Stimulated activated CD4-positive, alpha-beta T cell treated with anti-CD3 and anti-CD28 coated beads, Interleukin-4, amount 100 ng/mL, for 48 hours (primary cell): ENCODE measurements at places on chromosomes 4 and X.

GRCh38 chr4:77178560-77178959 is 21.6 kb downstream of the CCNG2 start:
- no peak for DNase-seq

- DNase-seq: no peak
Observed at GRCh38 chr4:110953191-110953590, 330.3 kb upstream of the PITX2 start.

- no peak for DNase-seq
Observed at GRCh38 chr4:123836851-123837595, 440.4 kb downstream of the SPRY1 start.

DNA sequence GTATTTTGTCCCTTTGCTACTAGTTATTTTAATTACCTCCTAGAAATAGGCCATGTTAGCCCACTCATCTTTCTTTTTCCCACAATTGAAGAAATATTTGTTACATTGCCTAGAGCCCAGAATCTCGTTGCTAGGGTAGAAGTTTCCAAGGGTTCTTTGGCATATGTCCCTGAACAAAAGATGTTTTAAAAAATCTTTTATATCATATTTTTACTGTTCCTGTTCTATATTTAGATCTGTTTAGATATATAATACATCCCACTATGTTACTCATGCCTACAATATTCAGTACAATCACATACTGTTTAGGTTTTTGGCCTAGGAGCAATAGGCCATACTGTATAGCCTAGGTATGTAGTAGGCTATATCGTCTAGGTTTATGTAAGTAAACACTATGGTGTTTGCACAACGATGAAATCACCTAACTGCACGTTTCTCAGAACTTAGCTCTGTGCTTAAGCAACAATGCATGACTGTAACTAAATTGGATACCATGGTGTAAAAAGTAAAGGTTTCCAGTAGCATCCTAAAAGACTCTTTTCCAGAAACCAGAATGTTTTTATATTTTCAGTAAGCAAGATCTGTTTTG is 236.0 kb upstream of the SLIT2 start:
- no peak for DNase-seq

DNA sequence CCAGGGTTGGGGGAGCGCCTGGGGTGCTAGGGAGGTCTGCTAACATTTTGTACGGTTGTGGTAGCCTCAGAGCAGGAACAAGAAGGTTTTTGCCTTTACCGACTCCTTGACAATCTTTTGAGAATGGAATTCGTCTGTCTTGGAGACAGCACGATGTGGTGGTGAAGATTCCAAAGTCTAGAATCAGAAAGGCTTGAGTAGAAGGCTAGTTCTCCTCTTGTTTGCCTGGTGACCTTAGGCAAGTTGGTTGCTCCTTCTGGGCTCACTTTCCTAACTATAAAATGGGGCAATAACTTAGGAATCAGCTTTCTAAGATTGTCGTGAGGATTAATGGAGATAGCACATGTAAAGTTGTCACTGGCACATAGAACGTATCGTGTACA is 741 bp downstream of the FAM47E start:
- DNase-seq: no peak

DNA sequence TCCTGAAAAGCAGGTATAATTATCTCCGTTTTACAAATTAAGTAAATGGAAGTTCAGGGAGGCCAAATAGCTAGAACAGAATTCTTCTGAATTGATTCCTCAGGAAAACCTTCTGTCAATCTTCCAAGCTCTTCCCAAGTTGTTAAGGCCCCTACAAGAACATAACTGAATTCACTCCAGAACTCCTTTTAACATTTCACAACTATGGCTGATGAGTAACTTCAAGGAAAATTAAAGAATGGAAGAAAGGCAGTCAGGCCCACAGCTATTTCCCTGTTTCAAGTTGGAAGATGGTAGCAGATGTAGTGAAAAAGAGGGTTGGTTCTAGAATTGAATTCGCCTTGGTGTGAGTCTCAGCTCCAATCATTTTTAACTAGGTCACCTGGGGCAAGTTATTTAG is 15.9 kb downstream of the SETD7 start:
- no peak for DNase-seq

DNA sequence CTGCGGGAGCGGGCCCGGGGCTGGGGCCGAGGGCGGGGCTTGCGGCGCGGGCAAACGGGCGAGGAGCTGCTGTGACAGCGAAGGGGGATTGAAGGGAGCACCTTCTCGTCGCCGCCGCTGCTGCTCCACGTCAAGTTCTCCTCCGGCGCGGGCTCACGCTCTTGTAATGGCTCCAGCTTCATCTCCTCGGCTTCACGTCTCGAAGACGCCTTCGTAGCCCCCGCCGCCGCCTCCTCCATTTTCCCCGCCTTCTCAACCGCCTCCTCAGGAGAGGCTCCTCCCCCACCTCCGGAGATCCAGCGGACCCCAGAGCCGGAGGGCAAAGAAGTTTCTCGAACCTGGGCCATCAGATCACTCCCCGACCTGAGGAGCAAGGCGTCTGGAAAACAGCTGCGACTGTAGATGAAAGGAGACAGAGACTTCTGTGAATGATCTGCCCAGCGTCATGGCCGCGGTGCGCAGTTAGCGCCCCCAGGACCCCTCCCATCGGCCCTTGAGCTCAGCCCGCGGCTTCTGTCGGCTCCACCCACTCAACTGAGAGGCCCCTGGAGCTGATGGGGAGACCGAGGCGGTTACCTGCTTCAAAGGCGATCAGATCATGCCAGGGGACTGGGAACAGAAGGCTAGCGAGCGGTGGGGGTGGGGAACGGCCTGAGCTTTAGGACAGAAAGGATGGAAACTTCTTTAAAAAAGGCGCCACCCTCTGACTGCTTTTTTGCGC is 895 bp downstream of the USP51 start:
- peak; percentile 34 for DNase-seq

- no peak for DNase-seq
Observed at GRCh38 chr4:120691106-120691505, 231.4 kb downstream of the PRDM5 start.

GRCh38 chrX:45762699-45763647 is 562.3 kb upstream of the DIPK2B start:
- DNase-seq: no peak

DNA sequence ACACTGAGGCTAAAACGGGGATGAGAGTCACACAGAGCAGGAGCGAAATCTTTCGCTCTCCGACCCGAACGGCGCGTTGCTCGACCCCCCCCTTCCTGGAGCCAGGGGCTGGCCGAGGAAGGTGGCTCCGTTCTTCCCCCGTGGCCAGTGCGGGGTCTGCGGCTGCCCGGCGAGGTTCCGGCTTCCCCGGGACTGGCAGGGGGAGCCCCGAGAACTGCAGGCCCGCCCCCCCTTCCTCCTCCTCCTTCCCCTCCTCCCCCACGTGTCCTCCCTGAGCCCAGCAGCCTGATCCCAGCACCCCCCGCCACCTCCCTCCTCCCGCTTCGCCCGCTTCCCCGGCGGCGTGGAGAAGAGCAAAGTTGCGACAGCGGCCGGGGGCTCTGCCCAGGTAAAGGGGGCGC is 2.4 kb upstream of the BCORL1 start:
- DNase-seq: no peak

DNA sequence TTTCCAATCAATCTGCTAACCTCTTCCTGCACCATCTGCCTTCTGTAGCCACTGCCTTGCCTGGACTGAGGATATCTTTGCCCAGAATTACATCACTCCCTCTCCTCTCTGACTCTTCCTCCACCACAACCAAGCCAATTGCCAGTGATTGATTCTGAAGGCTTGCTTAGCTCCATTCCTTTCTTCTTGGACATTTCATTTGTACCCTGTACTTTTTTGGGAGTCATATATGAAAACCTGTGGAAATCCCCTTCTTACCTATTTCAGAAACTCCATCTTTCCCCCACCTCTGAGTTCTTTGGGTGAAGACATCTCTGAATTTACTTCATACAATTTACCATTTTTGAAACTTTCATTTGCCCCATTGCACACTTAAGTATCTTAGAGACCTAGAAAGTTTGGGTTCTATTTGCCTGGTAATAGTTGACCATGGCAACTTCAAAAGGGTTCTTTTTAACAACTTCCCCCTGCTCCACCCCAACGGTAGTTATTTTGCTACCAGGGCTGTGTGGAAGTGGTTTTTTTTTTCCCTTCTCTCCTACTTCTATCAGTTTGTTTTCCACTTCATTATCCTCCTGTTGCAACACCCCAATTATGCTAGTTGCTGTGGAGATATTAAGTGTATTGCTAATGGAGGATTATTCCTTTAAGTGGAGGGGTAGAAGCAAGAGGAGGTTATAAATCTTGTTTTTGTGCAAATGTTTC is 14.3 kb downstream of the SGMS2 start:
- DNase-seq: no peak

DNA sequence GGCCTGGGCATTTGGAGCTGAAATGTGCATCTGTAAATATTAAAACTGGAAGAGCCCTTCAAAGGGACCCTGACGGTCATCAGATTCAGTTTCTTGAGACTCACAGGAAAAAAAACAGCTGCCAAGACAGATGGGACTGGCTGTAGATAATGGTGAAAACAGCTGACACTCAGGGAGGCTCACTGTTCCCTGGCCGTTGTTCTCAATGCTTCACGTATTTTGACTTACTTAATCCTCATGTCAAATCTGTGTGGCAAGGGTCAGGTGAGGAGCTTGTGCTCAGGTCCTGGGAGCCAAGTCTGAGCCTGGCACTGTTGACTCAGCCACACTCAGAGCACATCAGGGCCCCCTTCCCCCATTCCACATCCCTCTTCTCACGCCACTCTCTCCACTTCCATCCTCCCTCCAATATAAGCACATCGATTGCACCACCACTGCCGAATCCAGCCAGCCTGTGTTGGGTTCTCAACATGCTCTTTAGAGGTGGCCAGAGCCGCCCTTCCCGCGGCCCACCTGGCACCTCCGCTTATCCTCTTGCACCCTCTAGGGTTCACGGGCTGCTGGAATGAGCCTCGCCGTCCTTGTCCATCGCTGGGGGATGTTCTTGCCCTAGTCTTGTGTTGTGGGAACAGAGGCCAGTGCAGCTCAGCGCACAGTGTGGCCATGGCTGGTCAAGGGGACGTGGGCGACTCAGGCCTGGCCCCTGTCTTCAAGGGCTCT is 40.1 kb downstream of the EVC start:
- DNase-seq: no peak

DNA sequence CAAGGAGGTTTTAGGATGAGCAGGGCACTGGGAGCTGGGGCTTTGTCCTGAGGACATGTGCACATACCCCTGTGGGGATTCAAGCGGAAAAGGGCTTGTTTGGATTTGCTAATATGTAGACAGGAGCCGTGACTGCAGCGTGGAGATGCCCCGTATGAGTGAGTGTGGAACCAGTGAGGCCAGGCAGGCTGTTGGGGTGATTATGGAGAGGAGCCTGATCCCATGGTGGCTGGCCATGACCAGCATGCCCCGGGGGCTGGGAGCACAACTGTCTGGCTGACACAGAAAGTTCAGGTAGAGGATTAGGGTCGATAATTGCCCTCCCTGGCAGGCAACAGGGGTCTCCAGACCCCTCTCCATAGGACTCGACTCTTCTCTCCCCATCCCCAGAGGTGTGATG is 68.8 kb upstream of the STX18 start:
- no peak for DNase-seq

GRCh38 chr4:122540838-122541237 is 80.0 kb downstream of the IL21 start:
- DNase-seq: no peak

DNA sequence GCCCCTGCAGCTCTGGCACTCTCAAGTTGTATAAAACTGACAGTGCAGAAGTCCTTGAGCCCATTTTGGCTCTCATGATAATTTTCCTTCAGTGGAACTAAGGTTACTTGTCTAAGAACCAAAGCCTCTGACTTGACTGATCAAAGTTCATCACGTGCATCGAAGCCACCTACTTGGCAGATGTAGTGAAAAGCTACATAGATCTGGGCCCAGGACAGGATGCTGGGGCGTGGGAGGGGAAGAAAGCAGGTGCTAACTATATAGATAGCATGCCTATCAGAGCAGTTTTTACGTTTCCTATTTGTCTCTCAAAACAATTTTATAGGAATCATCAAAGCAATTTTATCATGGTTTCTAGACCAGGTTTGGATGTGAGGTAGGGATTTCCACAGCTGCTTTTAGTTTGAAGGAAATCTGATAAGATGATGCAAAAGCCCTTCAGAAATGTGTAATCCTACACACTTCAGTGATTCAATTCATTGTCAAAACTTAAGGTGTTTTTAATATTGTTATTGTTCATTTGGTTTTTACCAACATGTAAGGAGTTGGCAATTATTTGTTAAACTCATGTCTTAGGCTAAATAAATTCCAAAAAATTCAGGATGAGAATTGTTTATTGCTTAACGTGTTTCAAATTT is 1.2 kb upstream of the CD40LG start:
- DNase-seq: no peak

DNA sequence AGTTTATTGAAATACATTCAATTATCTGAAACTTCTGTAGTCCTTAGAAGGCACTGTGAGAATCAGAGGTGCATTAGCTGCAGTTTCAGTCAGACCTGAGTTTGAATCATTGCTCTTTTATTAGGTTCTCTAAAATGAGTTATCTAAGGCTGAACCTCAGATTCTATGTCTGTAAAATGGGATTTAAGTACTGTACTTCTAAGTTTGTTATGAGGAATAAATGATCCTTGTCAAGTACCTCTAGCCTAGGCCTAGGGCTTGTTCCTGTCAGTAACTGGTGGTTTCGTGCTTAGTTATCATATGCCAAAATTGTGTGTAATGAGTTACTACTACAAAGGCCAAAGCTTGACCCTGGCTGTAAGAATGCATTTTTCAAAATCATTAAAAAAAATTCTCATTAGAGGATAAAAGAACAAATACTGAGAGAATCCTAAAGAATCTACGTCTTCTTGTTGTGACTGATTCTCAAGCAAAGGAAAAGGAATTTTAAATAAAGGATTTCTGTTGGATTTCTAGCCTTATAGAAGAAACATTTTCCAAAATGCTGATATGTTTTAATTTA is 65.8 kb downstream of the SLIT2 start:
- DNase-seq: no peak

DNA sequence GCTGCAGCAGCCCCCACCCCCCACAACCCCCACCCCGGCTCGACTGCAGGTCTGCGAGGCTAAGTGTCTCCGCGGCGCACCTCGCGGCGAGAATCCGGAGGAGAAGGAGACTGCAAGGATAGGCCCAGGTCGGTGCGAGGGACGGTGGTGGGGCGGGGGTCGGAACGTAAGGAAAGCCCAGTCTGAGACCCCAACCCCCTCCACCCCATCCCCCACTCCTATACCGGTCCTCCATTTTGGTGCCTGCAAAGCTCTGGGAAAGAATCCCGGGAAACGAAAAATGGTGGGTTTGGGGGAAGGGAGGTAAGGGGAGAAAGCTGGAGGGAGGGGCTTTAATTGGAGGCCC is 614 bp downstream of the BEX3 start:
- DNase-seq: no peak

DNA sequence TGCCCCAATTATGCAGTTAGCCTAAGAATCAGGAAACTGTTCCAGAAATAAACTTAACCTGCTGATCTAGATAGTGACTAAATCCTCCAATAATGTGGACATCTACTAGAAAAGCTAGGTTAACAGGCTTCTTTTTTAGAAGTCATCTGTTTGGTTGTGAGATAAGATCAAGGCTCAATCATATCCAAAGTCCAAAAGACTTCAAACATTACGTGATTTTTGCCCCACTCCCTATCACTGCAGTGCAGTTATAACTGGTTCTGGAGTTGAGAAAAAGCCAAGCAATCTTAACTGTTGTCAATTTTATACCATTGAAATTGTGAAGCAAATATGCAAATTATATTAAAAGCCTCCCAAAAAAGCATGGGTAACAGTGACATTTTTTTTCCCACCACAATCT is 781.4 kb downstream of the KLHL13 start:
- no peak for DNase-seq
